ENCODE measurements at places on chromosomes 12 and 14. TPM values are rescaled to one million over a fixed set of nuclear protein-coding genes. Genes with fewer than 3 reads are reported as not detected.
A peak's percentile ranks its signal among the peaks of the same experiment; 100 is the strongest.

The SLC7A7 gene
- polyA plus RNA-seq = 31.8 TPM

The HAL gene
- 0.33 TPM for polyA plus RNA-seq

The TRHDE gene
- 0.82 TPM for polyA plus RNA-seq

DNA sequence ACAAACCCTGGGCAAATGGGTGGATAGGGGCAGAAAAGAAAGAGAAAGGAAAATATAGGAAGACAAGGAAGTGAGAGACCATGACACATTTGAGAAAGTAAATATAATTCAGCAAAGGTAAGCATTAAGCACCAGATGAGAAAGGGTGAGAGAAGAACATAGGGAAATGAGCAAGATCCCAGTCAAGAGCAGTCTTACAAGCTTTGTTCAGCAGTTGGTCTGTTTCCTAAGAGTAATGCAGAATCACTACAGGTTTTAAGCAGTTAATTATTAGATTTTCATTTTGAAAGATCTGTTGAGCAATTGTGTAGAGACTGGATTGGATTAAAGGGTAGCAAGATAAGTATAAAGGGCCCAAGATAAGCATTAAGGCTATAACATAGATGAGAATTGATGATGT, 146.3 kb downstream of the PLCZ1 start:
- DNase-seq = no peak

DNA sequence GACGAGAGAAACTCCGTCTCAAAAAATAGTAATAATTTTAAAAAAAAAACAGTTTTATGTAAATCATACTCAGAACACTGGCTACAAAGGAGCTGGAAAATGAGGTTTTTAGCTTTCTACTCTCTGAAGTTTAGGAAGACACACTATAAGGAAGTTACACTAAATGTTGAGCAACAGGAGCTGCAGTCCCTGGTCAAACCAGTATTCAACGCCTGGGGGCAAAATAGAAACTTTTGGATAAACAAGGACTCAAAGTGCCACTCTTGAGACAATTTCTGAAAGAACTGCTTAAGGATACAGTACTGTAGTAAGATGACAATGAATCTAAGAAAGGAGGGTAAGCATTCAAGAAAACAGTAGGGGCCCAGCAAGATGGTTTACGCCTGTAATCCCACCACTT, 29.3 kb downstream of the ACTR6 start:
- DNase-seq = no peak

DNA sequence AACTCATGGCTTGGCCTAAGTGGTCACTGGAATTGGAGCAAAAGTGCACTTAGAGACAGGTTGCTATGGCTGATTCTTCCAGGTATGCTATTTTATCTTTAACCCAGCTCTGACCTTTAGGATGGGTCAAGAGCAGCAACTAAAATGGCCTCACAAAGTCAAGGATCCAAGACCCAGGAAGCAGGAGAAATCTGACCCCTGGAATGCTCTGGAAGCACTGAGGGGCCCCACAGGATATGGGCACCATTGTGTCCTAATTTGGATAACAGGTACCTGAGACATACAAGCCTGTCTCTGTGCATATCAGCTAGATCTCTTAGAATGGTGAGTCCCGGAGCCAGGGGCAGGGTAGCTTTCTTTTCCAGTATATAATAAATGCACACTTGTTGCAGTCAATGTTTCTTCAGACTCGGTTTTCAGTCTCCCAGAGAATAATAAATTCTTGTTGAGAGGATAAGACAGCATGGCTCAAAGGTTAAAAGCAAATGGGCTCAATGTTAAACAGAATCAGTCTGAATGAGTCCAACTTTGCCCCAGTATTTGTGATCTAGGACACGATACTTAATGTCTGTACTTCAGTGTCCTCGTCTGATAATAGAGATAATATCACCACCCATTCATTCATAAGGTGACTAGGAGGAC, 29.3 kb upstream of the TMCC3 start:
- no peak for DNase-seq

GRCh38 chr14:85895603-85896002, 365.7 kb downstream of the FLRT2 start:
- peak; percentile 71 for DNase-seq

DNA sequence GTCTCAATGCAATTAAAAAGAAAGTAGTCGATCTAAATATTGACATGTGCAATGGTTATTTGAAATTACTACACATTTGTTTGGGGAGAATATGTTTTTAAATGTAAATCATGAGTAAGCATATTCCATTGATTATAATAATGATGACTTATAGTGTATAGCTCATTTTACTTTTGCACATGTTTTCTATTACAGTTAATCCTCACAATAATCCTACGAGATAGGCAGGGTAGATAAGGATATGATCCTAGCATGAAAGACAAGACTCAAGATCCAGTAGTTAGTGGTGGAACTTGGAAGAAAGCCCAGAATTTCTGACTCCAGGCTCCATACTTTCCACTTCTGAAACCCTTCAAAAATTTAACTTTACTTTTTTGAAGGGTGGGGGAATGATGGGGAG, 94.0 kb downstream of the NAV3 start:
- no peak for DNase-seq

Measured in muscle of arm (tissue), 14 donors.